NCI-H526 treated with DMSO at 0.1 percent for 48 hours (cell line): ENCODE measurements at places on chromosomes 7 and 10.

GRCh38 chr10:6474871-6475270 lies 105.2 kb downstream of the PRKCQ start:
- DNase-seq, result no peak

DNA sequence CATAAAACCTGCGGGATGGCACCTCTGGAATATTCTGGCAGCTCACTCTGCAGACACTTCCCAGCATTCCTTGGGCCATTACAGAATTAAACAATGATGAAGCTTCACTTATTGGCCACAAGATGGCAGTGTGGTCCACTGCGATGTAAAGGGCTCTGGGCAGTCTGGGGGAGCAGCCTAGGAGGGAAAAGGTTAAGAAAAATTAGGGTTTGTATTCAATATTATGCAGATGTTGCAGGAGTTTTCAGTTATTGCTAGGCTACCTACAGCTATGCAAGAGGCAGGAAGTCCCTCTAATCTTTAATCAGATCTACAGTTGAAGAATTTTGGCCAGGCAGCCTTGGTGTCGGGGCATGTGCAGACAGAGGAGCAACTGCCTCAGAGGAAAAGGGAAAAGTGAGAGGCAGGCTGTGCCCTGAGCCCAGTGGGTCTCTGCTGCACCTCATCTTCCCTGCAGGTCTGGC lies 233.2 kb upstream of the PRSS1 start:
- DNase-seq, result peak; percentile 71

DNA sequence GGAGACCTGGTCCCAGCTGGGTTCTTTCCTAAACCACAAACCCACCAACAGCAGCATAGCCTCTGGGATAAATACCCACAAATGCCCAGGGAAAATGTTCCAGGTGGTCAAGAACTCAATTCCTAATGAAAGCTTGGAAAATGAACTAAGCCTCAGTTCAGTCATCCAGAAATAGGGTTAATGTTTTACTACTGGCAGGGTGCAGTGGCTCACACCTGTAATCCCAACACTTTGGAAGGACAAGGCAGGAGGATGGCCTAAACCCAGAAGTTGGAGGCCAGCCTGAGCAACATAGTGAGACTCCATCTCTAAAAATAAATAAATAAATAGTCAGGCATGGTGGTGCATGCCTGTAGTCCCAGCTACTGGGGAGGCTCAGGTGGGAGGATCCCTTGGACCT lies 82.2 kb downstream of the SVOPL start:
- no peak for DNase-seq

DNA sequence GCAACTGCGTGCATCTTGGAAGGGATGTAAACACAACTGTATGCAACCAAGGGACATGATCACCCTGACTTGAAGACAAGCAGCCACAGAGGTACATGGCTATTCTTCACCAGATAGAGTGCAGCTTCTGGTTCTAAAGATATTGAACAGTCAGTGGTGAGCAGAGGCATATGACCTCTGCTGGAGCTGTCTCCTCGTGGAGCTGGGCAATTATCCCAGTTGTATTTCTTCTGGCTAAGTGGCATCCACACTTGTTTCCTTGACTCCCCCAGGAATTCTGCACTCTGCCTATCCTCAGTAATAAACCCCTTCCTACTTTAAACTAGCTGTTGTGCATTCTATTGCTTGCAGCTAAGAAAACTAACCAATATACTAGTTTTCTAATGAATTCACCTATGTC lies 216.8 kb downstream of the THSD7A start:
- DNase-seq, result no peak

- no peak for DNase-seq
Observed at GRCh38 chr10:118978998-118979350, 50.5 kb upstream of the NANOS1 start.

DNA sequence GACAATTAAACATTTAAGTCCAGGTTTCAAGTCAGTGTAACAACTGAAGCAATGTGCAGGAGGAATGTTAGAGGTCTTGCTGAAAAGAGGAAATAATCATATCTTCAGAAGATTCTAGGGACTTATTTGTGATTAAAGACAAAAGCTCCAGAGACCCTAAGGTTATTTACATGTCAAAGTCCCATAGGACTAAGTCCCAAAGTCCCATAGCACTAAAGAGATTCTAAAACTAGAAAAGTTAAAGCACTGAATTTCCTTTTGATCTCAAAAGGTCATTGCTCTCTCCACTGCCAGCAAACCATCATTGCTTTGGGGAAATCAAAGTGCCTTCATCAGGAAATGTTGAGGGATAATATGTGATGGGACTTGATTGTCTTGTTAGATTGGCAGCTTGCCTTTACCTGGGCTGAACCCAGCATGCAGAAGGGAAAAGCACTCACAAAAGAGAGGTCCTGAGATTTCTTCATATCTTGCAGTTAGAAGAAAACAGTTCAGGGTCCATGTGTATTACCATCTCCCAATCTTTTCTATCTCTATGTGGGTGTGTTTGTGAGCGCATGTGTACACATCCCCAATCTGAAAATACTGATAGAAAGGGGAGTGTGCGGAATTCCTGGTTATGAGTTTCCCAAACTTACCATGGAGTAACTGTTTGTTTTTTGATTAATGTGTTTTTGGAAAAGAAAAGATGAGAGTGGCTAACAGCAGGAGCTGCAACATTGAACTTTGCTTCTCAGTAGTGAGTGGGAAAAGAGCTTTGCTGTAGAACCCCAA lies 21.8 kb downstream of the NUDT13 start:
- no peak for DNase-seq

GRCh38 chr7:30028749-30029635 lies 780 bp downstream of the PLEKHA8 start:
- DNase-seq, result peak; percentile 27

DNA sequence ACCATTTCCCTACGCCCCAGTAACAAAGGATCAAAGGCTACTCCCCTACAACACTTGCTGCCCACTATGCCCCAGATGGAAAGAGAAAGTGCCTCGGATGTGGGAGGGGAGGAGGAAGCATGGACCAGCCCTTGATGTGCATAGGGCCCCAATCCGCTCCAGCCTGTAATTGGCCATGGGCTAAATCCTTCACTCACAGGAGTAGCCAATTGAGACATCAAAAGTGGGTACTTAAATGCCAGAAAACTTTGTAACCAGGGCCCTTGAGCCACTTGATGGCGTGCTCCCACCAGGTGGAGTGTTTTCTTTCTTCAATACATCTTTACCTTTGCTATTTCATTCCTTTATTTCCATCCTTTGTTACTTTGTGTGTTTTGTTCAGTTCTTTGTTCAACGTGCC lies 500.5 kb upstream of the LRRN3 start:
- DNase-seq, result no peak

GRCh38 chr7:33130184-33130583 lies 820 bp downstream of the BBS9 start:
- no peak for DNase-seq

- DNase-seq, result no peak
Observed at GRCh38 chr10:64363687-64364086, 842.5 kb downstream of the REEP3 start.

GRCh38 chr7:249989-250388 lies 40.0 kb upstream of the FOXL3 start:
- no peak for DNase-seq

DNA sequence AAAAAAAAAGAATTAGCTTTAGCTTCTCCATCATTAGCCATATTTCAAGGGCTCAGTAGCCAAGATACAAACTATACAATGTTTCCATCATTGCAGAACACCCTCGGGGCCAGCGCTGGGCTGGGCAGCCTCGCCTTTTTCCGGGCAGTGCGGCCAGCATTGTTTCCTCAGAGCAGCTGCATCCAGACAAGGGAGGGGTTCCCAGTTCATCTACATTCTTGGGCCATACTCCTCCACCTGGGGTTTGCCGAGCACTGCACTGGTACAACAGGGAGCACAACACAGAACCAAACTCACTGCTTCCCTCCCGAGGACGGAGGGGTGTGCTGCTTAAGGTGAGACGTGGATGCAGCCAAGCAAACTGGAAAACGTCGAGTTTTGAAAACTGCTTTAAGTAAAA lies 2.4 kb upstream of the PKD1L1 start:
- no peak for DNase-seq

DNA sequence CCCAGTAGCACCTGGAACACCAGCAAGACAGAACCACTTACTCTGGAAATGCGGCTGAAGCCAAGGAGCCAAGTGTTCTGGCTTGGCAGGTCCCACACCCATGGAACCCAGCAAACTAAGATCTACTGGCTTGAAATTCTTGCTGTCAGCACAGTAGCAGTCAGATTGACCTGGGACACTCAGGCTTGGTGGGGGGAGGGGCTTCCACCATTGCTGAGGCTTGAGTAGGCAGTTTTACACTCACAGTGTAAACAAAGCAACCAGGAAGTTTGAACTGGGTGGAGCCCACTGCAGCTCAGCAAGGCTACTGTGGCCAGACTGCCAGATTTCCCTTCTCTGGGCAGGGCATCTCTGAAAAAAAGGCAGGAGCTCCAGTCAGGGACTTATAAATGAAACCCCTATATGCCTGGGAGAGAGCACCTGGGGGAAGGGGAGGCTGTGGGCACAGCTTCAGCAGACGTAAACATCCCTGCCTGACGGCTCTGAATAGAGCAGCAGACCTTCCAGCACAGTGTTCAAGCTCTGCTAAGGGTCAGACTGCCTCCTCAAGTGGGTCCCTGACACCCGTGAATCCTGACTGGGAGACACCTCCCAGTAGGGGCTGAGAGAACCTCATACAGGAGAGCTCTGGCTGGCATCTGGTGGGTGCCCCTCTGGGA lies 121.2 kb downstream of the MTERF1 start:
- DNase-seq, result peak; percentile 49

DNA sequence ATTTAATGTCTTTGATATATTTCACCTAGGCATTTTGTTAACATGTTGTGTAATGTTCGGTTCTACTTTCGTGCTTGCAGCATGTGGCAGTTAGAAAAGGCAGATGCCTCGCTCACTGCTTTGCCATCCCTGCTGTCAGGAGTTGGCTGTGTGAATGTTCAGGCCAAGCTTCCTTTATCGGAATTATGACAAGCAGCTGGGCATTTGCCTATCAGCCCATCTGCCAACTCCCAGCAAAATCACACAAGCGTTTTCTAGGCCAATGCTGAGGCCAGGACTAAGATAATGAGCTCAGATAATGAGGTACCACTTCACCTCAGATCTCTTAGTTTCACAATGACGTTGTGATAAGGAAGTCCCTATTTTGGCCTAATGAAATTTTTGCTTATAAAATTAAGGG lies 212.7 kb upstream of the FAM3C start:
- peak; percentile 95 for DNase-seq

DNA sequence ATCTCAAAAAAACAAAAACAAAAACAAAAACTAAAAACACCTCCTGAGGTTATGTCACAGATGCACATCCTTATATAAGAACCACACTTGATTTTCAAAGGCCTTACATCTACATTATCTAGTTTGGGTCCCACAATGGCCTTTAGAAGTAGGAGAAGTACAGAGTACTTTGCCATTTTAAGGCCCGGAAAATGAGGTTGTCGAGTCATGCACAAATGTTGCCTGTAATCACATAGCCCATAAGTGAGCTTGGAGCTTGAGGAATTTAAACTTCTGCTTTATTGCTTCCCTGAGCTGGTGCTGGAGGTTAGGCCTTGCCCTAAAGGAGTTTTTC lies 9.7 kb upstream of the MKRN1 start:
- DNase-seq, result no peak

DNA sequence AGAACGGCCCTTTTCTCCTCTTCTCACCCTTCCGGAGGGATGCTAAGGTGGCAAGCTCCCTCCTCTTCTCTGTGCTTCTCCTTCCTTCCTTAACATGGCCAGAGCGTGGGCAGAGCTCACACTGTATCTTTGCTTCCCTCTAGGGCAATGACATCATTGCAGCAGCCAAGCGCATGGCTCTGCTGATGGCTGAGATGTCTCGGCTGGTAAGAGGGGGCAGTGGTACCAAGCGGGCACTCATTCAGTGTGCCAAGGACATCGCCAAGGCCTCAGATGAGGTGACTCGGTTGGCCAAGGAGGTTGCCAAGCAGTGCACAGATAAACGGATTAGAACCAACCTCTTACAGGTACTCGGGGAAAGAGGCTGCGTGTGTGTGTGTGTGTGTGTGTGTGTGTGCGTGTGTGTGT lies 36.6 kb downstream of the AP3M1 start:
- DNase-seq, result no peak

DNA sequence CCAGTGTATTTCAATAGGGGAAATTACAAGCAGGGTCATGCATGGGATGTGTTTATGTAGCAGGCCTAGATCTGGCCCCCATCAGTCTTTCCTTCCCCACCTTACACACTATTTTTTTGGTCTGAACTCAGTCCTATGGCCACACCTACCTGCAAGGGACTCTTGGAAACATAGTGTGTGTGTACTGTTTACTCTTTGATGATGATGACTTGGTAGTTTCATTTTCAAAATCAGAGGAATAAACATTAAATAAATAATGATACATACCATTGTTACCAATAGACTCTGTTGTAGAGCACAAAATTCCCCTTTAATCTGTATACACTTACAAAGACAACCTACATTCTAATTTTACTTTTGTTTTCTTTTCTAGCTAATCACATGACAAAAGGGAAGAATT lies 191.0 kb downstream of the ZEB1 start:
- DNase-seq, result no peak

- DNase-seq, result no peak
Observed at GRCh38 chr7:112770051-112770450, 20.1 kb downstream of the TMEM168 start.

DNA sequence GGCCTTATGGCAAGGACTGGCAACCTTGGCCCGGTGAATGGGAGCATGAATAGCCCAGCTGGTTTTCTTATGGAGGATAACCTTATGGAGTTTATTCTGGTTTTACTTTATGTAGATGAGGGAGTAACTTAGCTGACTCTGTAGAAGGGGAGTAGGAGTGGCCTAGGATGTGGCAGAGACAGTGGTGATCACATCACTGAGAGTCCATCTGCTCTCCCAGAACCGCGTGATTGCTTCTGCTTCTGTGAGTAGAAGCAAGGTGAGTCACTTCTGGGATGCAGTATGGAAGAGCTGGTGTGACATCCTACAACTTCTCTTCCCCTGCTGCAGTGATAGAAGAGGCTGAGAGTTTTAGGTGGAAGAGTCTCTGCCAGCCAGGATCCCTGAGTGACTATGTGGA lies 129.2 kb downstream of the RPS24 start:
- DNase-seq, result no peak

- no peak for DNase-seq
Observed at GRCh38 chr10:90288391-90288933, 569.4 kb downstream of the HTR7 start.

DNA sequence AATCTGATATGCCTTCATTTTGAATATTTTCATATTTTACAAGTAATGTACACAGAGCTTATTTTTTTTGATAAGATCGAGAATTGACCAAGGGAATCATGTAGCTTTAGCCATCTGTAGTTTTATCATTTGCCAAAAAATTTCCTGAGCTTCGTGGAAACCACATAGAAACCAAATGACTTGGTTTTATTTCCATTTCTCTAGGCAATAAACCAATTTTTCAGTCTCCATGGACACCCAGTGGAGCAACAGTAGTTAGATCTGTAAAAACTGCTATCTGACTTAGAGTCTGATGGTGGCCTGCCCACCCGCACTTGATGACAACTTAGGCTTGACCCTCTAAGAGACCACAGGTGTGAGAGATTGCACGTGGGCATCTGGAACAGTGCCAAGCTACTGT lies 127.8 kb upstream of the CDK6 start:
- no peak for DNase-seq

- DNase-seq, result no peak
Observed at GRCh38 chr10:31702005-31702404, 226.6 kb downstream of the ARHGAP12 start.

GRCh38 chr10:85612378-85612775 lies 754.2 kb downstream of the GRID1 start:
- no peak for DNase-seq
